Activated CD4-positive, alpha-beta T cell treated with anti-CD3 and anti-CD28 coated beads, Interleukin-10, Interleukin-2, amounts not matched to agents 100 ng/mL and 50 ng/mL, durations not matched to agents 16 hours and 8 hours (primary cell): ENCODE measurements at places on chromosomes 16 and 17.

- DNase-seq: no peak
Observed at GRCh38 chr17:49015924-49016774, 19.0 kb downstream of the IGF2BP1 start.

GRCh38 chr16:2686912-2687507, 4.7 kb downstream of the KCTD5 start:
- peak; percentile 42 for DNase-seq

DNA sequence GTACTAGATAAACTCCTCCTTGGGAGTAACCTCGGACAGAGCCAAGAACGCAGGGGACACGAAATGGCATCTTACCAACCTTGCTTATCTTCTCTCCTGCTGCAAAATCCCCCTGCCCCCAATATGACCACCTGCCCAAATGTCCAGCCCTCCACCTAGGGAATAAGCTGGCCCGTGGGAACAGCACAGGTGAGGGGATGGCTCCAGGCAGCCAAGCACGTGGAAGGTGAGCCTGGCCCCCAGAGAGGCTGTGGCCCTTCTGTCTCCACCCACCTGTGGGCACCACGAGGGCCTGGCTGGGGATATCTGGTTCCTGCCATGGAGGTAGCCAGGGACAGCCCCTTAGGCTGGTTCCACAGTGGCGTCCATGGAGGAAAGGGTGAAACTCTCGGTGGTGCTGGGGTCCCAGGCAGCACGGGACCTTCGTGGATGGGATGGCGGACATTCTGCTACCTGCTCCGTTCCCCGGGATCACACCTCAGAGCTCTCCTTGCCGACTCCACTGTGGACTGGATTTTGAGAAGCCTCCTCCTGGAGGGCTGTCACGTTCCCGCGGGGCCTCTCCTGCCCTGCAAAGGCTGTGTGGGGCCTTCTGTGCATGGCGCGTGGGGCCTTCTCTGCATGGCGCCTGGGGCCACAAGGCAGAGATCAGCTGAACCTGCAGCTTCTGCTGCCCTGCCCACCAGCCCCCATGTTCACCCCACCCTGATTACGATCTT, 388.5 kb upstream of the TNRC6C start:
- no peak for DNase-seq

GRCh38 chr17:55545806-55546205, 34.6 kb upstream of the SMIM36 start:
- peak; percentile 9 for DNase-seq

- no peak for DNase-seq
Observed at GRCh38 chr16:85557971-85558657, 55.0 kb upstream of the GSE1 start.
